ENCODE measurements at places on chromosomes 1 and 21. TPM values are rescaled to one million over a fixed set of nuclear protein-coding genes. Genes with fewer than 3 reads are reported as not detected.

GRCh38 chr1:12636098-12636950 lies 7.6 kb upstream of the AADACL4 start:
- H3K27me3 ChIP-seq, result no peaks in the 10 kb centered on the region
- H3K4me3 ChIP-seq, result no peak overlapping the region
- peaks cover 14% of the 10 kb centered on the region for H3K4me1 ChIP-seq
- H3K36me3 ChIP-seq, result no peaks in the 10 kb centered on the region
- no peak for DNase-seq

C1QC gene
- total RNA-seq, result 0.33 TPM

DNA sequence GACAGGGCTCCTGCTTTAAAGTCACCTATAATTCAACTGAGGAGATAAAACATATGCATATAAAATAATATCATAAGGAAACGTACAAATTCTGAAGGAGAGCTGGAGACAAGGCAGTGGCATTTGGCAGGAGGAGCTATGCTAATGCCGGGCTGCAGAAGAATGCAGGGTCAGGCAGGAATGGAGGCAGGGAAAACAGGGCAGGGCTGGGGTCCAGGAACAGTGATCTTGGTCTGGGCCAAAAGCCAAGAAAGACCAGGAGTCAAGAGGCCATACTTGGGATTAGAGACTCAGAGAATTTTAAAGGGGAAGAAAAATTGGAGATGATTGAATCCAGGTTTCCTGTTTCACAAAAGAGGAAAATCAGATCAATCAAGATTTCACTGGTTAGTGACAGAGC lies 20.0 kb upstream of the BRDT start:
- DNase-seq, result no peak
- H3K4me3 ChIP-seq, result no peak overlapping the region
- no peaks in the 10 kb centered on the region for H3K36me3 ChIP-seq
- H3K27ac ChIP-seq, result no peak overlapping the region
- H3K4me1 ChIP-seq, result peaks cover 2% of the 10 kb centered on the region

- peaks cover 31% of the 10 kb centered on the region for H3K4me1 ChIP-seq
- H3K27me3 ChIP-seq, result no peaks in the 10 kb centered on the region
- DNase-seq, result no peak
- no peak overlapping the region for H3K27ac ChIP-seq
- peaks cover 26% of the 10 kb centered on the region for H3K36me3 ChIP-seq
- H3K4me3 ChIP-seq, result no peak overlapping the region
These were observed 2.7 kb downstream of the AKR7A2 start for GRCh38 chr1:19309123-19309813.

CDK18 gene
- total RNA-seq, result 4.0 TPM

DNA sequence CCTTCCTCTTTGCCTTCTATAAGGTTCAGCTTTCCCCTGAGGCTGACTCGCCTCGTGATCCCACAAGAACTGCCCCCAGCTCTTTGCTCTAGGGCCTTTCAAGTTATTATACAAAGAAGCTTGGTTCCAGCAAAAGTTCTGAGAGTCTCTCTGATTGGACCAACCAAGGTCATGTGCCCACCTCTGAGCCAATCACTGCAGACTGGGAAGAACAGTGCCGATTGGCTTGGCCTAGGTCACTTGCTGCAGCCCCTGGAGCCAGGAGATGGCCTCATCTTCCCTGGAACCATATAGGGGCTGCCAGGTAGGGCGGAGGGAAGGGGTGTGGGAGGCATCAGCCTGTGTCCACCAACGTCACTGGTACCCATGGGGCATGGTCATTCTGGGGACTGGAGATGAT lies 22.8 kb downstream of the TAS1R2 start:
- H3K4me1 ChIP-seq, result no peaks in the 10 kb centered on the region
- no peak for DNase-seq
- H3K27me3 ChIP-seq, result no peaks in the 10 kb centered on the region
- no peak overlapping the region for H3K27ac ChIP-seq
- H3K36me3 ChIP-seq, result no peaks in the 10 kb centered on the region

DUSP12 gene
- 28.5 TPM for total RNA-seq

CD5L gene
- not detected for total RNA-seq

DNA sequence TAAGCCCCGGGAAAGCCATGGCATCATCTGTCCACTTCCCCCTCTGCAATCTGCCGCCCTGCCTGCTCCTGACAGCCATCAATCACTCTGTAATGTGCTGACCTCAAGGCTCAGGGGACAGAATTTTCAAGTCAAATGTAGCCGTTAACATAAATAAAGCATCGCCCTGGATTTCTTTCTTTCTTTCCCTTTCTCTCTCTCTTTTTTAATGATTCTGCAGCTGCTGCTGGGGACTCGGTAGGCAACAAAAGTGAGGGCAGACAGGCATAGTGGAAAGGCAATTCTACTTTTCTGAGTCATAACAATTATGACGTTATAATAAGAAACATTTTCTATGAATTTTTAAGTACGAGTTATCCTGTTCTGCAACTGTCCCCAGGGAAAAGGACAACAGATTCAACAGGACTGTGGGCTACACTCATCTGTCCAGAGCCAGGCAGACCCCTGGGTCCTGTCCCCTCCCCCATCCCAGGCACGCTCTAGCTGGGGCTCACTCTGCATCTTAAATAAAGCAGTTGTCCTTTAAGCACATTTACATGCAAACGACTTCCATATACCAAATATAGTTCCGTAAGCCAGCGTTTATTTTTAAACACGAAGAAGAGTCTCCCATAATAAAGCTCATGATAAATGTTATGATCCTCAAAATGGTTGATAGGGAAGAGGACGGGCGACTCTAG lies 78.7 kb downstream of the SSBP3 start:
- DNase-seq, result no peak
- H3K36me3 ChIP-seq, result no peaks in the 10 kb centered on the region
- H3K4me1 ChIP-seq, result peaks cover 40% of the 10 kb centered on the region
- H3K27ac ChIP-seq, result no peak overlapping the region
- H3K27me3 ChIP-seq, result no peaks in the 10 kb centered on the region
- no peak overlapping the region for H3K4me3 ChIP-seq

RGS7 gene
- not detected for total RNA-seq

DNA sequence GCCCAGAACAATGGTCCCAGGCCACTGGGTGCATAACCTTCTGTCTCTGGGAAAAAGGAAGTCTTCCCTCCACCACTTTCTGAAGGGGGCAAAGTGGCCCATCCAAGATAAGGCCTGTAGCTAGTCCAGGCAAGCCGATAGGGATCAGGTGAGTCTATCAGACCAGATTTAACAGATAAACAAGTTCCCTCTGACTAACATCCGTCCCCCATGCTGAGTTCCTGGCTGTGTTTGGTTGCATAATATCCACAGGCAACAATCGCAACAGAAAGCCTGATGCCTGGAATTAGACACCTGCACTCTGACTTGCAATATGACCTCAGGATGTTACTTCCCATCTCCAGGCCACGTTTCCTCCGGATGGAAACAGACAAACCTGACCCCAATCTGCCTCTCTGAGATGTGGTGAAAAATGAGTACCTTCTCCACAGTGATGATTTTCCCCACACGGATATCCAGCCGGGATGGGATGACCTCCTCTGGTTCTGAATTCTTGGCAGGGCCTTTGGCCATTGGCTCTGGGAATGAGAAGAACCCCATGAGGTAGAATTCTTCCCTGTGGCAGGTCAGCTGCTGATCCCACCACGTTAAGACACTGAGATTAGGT lies 36.4 kb downstream of the YARS1 start:
- no peak overlapping the region for H3K27ac ChIP-seq
- peaks cover 76% of the 10 kb centered on the region for H3K36me3 ChIP-seq
- DNase-seq, result no peak

DNA sequence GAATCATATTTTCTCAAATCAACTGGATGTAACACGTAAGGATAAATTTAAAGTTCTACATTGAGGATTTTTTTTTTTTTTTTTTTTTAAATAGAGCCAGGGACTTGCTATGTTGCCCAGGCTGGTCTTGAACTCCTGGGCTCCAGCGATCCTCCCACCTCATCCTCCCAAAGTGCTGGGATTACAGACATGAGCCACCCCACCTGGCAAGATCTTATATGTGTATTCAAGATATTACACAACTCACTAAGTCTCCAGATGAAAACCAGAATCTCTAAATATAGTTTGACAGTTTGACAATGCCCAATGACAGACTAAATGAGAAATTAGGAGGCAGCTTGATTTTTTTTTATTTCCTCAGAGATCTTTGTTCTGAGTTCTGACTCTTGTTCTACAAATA lies 6.8 kb downstream of the YY1AP1 start:
- no peak overlapping the region for H3K27ac ChIP-seq
- no peak for DNase-seq
- H3K4me3 ChIP-seq, result no peak overlapping the region
- peaks cover 34% of the 10 kb centered on the region for H3K36me3 ChIP-seq

Data from natural killer cell (primary cell).